Vein endothelial cell (primary cell): ENCODE measurements at places on chromosomes 3 and 15. TPM values are rescaled to one million over a fixed set of nuclear protein-coding genes. Genes with fewer than 3 reads are reported as not detected.

Gene CCDC33
- total RNA-seq, result not detected in 2 replicates

Gene CIAO2A
- total RNA-seq, result 42.5 and 44.7 TPM in 2 replicates

Gene CEMIP
- total RNA-seq, result 0.19 and 0.33 TPM in 2 replicates

Gene PSTPIP1
- total RNA-seq, result not detected in 2 replicates

Gene UPK1B
- not detected in 2 replicates for total RNA-seq

Gene ALDH1A2
- total RNA-seq, result 39.8 and 51.1 TPM in 2 replicates

Gene PIK3R4
- total RNA-seq, result 32.0 and 35.8 TPM in 2 replicates

Gene TIMP4
- total RNA-seq, result 0.19 and 0.98 TPM in 2 replicates

Gene GRK7
- total RNA-seq, result not detected in 2 replicates

Gene HTR3E
- not detected in 2 replicates for total RNA-seq

Gene CKMT1A
- total RNA-seq, result not detected in 2 replicates

Gene MUC4
- not detected in 2 replicates for total RNA-seq

Gene CCDC71
- 23.6 and 31.0 TPM in 2 replicates for total RNA-seq

Gene KNG1
- not detected in 2 replicates for total RNA-seq

Gene ERC2
- 1.9 and 2.3 TPM in 2 replicates for total RNA-seq

Gene NT5DC2
- 67.3 and 112 TPM in 2 replicates for total RNA-seq

Gene LIPC
- 0.33 TPM in 1 of 2 replicates, not detected in the other for total RNA-seq

Gene TM4SF1
- total RNA-seq, result 957 and 972 TPM in 2 replicates

Gene TMEM115
- total RNA-seq, result 63.0 and 73.2 TPM in 2 replicates

Gene B3GNT5
- 21.6 and 28.3 TPM in 2 replicates for total RNA-seq

Gene RPL29
- 1,244 and 1,265 TPM in 2 replicates for total RNA-seq

Gene KBTBD8
- total RNA-seq, result 3.3 and 3.5 TPM in 2 replicates

Gene MYLK
- 22.5 and 45.9 TPM in 2 replicates for total RNA-seq

Gene SI
- total RNA-seq, result not detected in 2 replicates

Gene CISH
- 0.33 and 0.48 TPM in 2 replicates for total RNA-seq

Gene LRRC49
- total RNA-seq, result 4.9 and 6.8 TPM in 2 replicates

Gene CGNL1
- total RNA-seq, result 20.2 and 23.8 TPM in 2 replicates

Gene XIRP1
- not detected in 2 replicates for total RNA-seq

Gene SLC28A2
- not detected in 2 replicates for total RNA-seq

Gene ADAMTS7
- total RNA-seq, result 40.9 and 43.8 TPM in 2 replicates

Gene XCR1
- total RNA-seq, result not detected in 2 replicates

Gene POTEB
- total RNA-seq, result not detected in 2 replicates

Gene GPR15
- not detected in 2 replicates for total RNA-seq

Gene RBP2
- total RNA-seq, result not detected in 2 replicates

Gene TMEM207
- not detected in 2 replicates for total RNA-seq

Gene ADAMTS9
- 54.9 and 144 TPM in 2 replicates for total RNA-seq

Gene KBTBD13
- total RNA-seq, result not detected in 2 replicates

Gene CFAP92
- 0.48 and 0.65 TPM in 2 replicates for total RNA-seq

Gene SPRED1
- total RNA-seq, result 22.2 and 24.5 TPM in 2 replicates
